Stimulated activated CD4-positive, alpha-beta T cell treated with anti-CD3 and anti-CD28 coated beads, Interleukin-1b, Interleukin-23, amount 100 ng/mL, for 1 hour (primary cell): ENCODE measurements at places on chromosomes 11 and 22.
A peak's percentile ranks its signal among the peaks of the same experiment; 100 is the strongest.

DNA sequence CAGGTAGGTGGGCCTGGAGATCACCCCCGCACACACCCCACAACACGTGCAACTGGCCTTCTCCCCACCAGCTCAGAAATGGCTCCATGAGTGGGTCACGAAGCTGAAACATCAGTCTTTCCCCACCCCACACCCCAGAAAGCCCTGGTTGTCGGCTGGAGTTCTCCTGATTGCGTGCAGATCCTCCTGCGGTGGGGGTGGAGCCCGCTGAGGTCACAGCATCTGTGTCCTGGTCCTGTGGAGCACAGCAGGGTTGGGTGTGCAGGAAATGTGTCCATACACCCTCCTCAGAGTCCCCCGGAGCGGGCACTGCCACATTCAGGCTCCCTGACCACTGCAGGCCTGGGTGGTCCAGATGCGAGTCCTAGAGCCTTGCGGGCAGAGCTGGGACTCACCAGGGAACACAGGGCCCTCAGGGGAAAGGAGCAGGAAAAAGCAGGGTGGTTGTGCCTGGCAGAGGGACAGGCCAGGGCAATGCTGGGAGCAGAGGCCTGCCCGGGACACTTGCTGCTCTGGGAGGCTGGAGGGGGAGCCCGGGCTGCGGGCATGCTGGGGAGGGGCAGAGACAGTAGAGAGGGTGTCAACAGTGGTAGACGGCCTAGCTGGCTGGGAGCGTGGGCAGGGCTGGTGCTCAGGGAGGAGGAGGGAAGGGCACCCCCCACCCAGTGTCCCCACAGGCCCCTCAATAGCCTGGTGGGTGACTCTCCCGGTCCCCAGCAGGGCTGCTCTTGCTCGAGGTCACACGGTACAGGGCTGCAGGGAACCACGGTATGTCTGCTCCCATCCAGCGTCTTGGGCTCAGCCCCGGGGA is 42.4 kb upstream of the PPARA start:
- DNase-seq = no peak

DNA sequence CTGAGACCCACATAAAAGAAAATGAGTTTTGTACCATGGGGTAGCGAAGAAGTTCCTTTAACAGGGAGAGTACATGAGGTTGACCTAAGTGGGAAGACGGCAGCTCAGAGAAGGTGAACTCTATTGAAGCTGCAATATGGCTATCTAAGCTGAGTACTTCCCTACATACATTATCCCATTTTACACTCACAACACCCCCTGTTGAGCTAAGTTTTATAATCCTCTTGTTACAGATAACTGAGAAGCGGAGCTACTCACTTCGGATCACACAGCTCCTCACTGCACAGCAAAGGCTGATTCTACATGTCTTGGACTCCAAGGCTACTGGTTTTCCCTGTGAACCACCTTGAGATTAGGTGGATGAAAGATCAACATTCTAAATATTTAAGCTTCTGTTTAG is 8.2 kb upstream of the PIWIL4 start:
- no peak for DNase-seq

DNA sequence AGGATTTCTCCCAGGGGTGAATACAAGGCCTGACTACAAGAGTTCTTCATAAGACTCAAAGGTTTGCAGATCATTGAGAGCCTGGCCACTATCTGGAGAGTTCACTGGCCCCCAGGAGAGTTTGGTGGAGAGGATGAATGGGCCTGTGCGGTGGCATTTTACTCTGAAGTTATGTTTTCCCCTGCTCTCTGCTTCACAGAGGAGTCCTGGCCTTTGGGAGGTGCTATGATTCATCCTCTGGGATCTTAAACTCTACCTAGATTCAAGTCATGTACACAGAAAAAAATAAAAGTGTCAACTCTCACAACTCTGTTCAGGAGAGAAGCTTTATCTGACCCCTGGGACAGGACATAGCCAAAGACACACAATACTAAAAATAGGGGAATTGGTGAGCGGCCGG is 159.1 kb upstream of the CARD18 start:
- no peak for DNase-seq

DNA sequence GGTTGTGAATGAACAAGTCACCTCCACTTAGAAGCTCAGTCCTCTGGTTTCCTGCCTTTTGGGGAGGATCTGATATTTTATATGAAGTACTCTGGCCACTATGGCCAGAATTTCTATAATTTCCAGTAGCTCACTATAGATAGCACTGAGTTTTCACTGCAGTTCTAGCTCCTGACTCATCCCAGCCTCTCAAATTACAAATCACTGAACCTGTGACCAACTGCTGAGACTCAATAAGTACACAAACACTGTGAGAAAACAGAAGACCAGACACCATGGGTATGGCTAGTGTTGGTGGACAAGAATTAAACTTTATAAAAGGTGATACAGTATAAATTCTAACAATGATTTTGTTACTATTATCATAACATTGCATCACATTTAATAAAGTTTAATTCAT is 47.1 kb upstream of the UCP3 start:
- DNase-seq = no peak

DNA sequence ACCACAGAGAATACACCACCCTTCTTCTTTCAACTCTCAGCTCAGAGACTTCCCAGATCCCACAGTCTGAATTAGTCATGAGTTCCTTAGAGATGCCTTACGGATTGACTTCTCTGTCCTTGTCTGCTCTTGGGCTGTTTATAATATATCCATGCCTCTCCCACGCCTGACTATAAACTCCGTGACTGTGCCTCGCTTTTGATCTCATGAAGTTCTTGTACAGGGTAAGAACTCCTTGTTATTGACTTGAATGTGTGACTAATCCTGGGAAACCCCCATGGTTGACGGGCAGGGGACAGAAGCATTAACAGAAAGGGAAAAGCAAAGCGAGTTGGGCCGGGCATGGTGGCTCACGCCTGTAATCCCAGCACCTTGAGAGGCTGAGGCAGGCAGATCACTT is 62.4 kb upstream of the POU2AF1 start:
- DNase-seq = no peak

- DNase-seq = no peak
Observed at GRCh38 chr22:39361496-39361895, 11.7 kb downstream of the SYNGR1 start.

DNA sequence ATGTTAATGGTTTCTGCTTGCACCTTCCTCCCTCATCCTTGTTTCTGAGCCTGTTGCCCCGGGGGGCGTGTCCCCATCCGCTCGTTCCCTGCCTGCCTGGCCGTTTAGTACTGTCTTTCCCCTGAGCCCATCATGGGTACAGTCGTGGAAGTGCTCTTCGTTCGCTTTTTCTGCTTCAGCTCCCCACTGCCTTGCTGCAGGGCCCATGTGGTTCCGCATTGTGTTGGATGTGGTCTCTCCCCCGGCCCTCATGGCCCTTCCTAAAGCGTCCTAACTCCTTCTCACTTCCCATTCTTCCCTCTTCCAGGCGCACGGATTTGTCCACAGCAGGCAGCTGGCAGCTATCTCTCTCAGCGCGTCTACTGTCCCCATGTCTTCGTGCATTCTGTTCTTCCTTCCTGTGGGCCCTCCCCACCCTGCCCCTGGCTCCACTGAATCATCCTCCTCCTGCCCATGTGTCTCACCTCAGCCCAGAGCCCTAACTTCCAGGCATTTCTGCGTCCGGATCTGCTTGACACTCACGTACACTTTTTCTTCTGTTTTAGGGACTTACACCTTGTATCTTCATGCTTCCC is 98.1 kb downstream of the ZBTB16 start:
- no peak for DNase-seq

GRCh38 chr11:23205156-23205871 is 345.0 kb upstream of the CCDC179 start:
- no peak for DNase-seq

GRCh38 chr11:102357116-102357515 is 10.1 kb downstream of the BIRC2 start:
- DNase-seq = no peak

- DNase-seq = peak; percentile 22
Observed at GRCh38 chr11:2892215-2892966, 6.8 kb upstream of the CDKN1C start.

DNA sequence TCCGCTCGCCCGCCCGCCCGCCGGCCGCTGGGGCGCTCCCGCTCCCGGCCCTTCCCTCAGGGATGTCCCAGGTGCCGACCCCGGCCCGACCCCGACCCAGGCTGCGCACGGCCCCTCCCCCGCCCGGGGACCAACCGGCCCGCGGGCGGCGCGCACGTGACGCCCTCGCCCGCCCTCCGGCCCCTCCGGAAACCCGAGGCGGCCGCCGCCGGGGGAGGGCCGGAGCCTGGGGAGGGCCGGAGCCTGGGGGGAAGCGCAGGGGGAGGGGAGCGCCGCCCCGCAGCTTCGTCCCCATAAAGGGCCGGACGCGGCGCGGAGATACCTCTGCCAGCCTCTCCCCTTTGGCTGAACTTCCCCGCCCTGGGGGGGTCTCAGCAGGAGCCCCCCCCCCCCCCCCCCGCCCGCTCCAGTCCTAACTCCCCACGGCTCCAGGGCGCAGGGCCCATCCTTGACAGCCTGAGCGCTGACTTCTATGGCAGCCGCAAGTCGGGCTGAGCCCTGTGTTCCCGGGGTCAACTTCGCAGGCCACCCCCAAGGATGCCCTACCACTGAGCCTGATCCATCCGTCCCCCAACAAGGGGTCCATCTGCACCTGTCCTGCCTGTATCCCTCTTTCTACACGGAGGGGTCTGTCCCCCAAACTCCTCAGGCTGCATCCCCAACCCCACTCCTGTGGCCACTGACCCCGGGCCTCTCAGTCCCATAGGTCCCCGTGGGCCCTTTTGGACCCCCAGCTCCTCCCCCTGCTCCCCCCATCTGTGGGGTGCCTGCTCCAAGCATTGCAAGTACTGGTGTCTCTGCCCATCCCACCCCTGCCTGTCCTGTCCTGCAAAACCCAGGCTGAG is at the start of gene MAPK12:
TSS of gene MAPK12 (minus strand) at position 69 of the 845 bp plus-strand sequence. CDS start 174 bp downstream, outside the sequence.
- DNase-seq = no peak

DNA sequence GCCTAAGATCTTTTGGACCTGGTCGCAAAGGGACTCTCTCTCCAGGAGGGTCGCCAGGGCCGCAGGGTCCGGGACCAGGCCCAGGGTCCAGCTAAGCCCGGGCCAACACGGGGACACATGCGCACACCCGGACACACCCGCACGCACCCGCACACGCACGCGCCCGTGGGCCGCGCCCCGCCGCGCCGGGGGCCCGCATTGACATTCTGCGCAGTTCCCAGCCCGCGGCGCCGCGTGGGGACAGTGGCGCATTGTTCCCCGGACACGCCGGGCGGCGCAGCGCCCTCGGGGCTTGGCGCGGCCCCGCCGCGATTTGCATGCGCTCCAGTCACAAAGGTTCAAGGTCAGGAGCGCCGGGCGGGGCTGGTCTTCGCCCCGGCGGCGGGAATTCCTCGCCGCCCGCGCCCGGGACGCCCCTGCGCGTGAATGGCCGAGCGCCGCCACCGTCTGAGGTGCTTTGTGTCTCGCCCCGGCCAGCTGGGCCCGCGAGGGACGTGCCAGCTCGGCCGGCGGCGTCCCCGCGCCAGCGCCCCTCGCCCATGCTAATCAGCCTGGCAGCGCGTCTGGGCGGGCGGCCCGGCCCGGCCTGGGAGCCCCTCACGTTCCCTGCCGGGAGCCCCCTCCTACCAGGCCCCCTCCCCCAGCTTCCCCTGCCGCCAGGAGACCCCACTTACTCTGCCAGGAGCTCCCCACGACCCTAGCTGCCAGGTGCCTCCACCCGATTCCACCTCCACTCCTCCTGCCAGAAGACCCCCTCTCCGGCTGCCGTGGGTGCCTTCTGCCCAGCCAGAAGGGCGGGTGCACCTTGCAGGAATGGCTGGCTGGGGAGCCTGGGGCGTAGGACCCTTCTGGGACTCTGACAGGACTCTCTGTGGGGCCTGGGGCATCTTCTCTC is 50.5 kb upstream of the WNT7B start:
- DNase-seq = no peak

DNA sequence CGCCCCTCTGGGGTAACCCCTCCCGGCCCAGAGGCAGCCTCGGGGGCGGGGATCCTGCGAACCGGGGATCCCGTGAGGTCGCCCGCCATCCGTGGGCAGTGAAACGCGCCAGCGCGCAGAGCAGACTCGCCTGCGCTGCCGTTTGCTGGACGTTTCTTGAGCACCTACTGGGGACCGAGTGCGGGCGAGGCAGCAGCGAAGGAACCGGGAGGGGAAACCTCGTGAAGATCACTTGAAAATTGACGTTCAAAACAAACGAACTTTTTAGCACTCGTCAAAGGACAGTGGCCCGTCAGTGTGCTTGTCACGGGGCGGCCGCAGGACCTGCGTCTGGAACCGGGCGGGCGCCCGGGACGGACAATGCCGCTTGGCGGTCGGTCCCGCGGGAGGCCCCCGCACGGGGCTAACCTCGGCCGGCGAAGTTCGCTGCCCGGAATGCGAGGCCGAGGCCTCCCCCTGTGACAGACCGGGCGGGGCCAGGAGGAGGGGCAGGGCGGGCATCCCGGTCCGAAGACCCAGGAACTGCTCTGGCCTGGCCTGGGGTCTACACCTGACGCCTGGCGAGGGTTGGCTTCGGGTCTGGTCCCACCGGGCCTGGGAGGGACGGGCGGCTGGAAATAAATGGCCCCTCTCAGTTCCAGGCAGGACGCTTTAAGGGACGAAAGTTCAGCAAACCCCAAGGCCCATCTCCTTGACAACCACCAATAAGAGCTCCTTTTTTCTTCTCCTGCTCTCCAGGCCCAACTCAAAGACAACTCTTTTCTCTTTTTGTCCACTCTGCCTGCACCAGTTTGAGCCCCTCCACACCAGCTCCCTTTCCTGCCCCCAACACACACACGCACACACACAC is 723 bp upstream of the SCUBE1 start:
- DNase-seq = no peak
